ENCODE measurements at places on chromosomes 12 and 14.

DNA sequence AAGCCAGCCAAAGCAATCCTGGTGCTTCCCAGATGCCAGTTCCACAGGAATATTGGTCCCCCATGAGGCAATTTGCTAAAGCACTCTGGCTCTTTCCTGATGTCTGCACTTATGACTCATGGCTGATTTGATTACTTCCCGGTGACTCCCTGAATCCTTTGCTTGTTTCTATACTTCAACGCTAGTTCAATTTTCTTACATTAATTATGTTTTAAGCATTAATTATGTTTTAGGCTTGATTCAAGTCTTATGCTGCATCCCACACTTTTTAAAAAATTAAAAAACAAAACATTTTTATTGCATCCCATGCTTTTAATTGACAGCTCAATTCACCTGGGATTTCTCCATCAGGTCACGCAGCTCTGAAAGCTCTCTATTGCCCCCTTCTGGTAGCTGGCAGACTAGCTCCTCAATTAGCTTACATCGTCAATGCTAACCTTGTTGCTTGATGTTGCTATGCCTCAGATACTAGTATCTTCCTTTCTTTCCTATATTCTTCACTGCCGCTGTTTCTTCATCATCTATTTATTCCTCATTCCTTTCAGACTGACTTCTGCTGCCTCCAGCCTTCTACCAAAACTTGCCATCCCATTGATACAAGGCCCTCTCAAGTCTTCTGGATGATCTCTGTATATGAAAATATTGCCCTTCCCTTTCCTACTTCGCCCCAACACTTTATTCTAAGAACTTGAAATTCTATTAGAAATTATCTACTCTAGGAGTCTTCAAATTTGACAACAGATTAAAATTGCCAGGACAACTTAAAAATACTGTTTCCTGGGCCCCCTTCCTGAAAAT lies 32.0 kb downstream of the TSHR start:
- DNase-seq, result peak; percentile 64

- DNase-seq, result no peak
Observed at GRCh38 chr14:49942090-49942489, 49.2 kb downstream of the ARF6 start.

DNA sequence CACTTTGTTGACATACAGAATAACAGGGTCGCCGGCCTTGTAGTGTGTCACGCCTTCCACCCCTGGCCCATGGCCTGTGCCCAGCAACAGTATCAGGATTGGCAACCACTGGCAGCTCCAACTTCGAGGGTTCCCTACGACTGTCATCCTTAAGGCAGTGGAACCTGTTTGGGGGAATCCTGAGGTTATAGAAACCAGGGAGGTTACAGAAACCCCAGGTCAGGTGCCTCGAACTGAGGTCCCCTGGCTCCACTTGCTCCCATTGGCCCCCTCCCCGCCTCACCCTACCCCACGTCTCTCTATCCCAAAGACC lies 412 bp downstream of the TM9SF1 start:
- DNase-seq, result no peak

DNA sequence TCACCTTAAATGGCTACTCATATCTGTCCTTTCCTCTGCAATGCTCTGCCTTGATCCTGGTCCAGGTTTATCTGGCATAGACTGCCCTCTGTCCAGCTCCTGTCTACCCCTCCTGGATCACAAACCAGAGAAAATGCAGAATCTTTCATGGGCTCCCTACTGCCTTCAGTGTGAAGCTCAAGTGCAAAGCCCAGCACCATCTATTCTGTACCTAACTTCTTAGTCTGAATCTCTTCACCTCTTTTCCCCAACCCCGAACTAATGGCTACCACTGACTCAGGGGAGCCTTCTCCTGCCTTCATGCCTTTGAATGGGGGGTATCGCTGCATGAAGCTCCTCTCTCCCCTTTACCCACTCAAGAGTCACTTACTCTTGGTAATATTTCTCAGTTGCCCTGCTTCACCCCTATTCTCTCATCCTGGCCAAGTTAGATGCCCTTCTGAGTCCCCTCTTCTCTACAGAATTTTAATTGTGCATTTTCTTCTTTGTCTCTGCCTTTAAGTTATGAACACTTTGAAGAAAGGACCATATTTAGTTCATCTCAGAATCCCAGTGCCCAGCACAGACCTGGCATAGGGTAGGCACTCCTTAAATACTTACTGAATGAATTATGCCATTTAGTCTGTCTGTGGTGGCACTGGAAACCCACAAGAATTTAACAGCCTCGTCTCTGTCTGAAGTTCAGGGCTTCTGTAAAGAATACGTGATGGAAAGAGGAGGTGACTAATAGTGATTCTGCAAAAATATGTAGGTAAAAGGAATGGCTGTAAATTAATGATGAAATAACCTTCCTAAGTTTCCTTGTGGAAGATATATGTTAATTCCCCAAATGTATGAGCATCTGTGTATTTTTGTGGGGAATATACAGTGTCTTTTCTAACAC lies 191.3 kb upstream of the AMIGO2 start:
- no peak for DNase-seq

DNA sequence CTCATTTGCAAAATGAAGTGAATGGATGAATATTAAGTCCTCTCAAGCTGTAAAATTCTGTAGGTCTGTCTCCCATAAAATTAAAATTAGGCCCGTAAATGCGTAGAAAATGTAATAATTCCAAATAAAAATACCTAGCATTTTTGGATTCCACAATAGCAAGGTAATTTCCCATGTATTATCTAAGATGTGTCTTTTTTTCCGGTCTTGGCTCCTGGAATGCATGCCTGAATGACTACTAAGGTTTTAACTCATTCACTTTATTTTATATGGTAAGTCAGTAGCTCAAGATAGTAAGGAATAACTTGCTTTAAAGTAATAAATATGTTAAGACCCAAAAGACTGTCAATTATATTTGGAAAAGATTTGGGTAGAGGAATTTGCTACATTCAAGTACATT lies 11.1 kb downstream of the TXNRD1 start:
- no peak for DNase-seq

Data from endothelial cell (in vitro differentiated cells).